Suprapubic skin (tissue), 4 donors: ENCODE measurements at places on chromosomes 6 and 20.
A peak's percentile ranks its signal among the peaks of the same experiment; 100 is the strongest.

GRCh38 chr6:107106165-107106564 is 9.2 kb downstream of the BEND3 start:
- no peak for DNase-seq

- no peak for DNase-seq
These were observed 579.9 kb downstream of the BMP2 start for GRCh38 chr20:7347409-7347808.

DNA sequence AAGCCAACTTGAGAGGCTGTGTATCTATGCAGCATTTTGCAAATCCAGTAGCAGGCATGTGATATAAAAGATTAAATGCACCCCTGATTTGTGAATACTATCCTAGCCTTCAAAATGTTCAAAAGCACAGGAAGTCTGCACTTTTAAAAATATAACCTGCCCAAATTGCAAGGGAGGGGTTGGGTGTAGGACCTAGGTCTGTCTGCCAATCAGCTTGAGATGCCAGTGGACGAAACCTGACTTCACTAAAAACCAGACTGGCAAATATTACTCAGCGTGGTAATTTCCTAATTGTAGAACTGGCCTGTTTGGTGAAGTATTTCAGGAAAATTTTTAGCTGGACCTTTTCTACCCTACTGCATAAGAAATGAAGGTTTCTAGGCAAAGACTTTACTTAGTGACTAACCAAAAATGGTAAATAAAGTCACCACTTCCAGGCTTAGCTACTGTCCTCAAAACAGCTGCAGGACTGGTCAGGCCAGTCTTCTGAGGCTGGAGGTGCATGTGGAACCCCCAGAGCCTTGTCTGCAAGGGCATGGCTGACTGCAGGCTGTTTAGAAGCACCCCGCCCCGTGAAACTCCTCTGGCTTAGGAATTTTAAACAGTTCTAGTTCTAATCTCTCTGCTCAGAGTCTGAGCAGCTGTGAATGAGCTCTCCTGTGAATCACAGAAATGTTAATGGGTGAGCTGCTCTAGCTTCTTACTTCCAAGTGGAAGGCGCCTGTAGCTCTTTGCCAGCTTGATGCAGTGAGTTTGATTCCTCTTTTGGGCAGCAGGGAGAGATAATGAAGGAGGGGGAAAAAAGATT is 104.4 kb upstream of the ESR1 start:
- DNase-seq: no peak

- no peak for DNase-seq
These were observed 62.6 kb downstream of the GINS1 start for GRCh38 chr20:25470045-25470444.

DNA sequence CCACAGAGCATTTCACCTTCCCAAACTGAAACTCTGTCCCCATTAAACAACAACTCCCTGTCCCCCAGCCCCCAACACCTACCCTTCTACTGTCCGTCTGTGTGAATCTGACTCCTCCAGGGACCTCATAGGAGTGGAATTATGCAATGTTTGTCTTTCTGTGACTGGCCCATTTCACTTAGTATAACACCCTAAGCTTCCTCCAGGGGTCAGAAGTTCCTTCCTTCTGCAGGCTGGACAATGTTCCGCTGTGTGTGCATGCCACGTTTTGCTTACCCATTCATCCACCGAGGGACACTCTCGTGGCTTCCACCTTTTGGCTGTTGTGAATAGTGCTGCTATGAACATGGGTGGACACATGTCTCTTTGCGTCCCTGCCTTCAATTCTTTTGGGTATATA is 37.6 kb upstream of the MPC1 start:
- DNase-seq: no peak

DNA sequence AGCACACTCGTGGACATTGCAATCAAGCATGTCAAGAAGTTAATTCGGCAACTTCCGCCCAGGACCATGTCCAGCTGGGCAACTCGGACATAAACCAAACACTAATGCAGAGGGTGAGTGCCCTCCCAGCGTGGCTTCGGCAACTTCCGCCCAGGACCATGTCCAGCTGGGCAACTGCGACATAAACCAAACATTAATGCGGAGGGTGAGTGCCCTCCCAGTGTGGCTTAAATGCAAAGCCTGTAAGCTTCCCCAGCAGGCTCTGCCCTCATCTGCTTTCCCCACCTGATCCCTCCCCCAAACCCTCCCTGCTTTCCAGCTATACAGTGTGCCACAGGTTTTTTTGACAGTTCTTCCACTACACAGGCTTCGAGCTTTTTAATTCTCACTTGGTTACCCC is 143.4 kb downstream of the PXDC1 start:
- no peak for DNase-seq

DNA sequence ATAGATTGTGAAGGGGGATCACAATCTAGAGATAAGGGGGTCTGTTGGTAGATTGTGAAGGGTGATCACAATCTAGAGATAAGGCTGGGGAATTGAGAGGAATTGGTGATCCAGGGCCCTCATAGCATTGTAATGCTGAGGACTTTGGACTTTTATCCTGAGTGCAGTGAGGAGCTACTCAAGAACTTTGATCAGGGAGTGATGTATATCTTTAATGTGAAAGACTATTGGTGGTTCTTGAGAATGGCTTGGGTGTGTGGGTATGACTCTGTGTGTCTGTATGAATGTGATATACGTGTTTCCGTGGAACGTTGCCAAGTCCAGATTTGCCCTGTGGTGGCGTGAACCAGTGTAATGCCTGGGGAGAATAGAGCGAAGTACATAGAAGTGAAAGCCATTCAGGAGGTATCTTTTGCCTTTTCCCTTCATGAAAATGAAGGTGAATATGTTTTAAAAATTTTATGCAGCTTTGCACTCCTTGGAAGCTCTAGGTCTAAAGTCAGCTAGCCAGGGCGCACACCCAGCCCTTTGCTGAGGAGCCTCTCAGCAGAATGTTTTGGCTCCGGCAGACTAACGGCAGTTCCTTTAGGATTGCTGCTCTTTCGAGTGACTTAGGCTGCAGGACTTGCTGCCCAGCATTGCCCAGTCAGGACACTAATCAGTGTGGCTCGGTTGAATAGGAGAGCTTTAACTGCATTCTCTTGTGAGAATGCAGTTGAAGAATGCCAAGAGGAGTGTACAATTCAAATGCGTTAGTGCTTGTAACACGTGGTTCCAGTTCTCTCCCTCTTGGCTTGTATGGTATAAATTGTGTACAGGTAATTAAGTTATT is 3.5 kb downstream of the ZFAND3 start:
- no peak for DNase-seq

- DNase-seq: no peak
These were observed 6.4 kb upstream of the EEF1A2 start for GRCh38 chr20:63505281-63505680.

GRCh38 chr6:170227521-170227983 is 63.3 kb downstream of the DLL1 start:
- DNase-seq: peak; percentile 52

DNA sequence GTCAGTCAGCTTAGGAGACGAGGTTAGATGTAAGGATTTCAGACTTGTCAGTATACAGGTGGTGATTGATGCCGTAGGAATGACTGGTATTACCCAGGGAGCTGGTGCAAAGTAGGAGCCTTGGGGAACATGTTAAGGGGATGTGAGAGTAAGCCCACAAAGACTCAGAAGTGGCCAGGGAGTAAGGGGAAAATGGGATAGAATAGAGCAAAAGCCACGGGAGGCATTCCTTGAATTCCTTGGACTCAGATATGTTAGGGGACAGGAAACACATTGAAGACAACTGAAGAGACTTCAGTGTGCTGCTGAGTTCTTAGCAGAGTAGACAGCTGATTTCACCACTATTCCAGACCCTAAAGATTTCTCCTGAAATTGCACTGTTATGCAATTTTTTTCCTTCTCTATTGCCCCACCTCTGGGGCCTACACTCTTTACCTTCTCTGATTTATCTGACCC is 1.2 kb upstream of the ACAT2 start:
- DNase-seq: no peak

DNA sequence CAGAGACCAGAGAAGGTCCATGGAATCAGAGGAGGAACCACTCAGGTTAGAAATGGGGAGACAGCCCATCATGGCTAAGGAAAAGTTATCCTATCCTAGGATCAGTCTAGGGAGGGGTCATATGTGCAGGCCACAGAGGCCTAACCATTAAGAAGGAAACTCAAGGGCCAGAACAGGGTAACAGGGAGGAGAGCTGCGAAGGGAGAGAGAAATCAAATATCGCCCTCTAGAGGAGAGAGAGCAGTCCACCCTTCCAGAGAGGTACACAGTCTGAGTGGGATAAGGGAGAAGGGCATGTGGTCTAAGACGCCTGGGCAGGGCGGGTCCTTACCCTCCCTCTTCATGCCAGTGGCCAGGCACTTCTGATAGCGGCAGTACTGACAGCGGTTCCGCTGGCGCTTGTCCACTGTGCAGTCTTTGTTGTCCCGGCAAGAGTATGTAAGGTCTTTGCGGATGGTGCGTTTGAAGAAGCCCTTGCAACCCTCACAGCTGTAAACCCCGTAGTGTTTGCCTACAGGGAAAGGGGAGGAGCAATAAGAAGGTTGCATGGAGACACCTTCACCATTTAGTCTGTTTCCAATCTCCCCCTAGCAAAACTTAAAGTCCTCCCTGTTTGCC is 2.9 kb downstream of the RXRB start:
- DNase-seq: no peak

GRCh38 chr6:1739220-1739619 is 129.5 kb downstream of the FOXC1 start:
- DNase-seq: no peak

DNA sequence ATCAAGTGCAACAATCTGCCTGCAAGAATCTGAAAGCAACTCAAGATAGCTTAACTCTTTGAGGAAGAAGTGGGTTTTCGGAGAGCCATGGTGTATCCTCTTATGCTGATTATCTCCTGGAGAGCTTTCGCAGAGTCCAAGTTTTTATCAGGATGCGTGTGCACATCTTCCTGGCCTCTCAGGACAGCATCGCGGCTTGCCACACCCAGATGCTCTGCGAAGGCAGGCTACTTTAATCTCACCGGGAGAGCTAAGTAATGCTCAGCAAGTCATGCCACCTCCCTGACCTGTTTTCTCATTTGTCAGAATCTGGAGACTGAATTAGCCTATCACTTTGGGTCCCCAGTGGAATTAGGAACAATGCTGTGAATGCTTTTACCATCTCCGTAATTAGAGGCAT is 52.9 kb downstream of the TTI1 start:
- DNase-seq: no peak

- DNase-seq: peak; percentile 80
These were observed at the start of gene HDDC2 for GRCh38 chr6:125301435-125302391. TSS of gene HDDC2 (minus strand) at chr6:125301967. CDS start at chr6:125301932, 35 bp downstream.

- no peak for DNase-seq
These were observed 54.9 kb downstream of the PLEKHG1 start for GRCh38 chr6:150654608-150655007.

- no peak for DNase-seq
These were observed 371.1 kb downstream of the BCKDHB start for GRCh38 chr6:80477591-80477990.

DNA sequence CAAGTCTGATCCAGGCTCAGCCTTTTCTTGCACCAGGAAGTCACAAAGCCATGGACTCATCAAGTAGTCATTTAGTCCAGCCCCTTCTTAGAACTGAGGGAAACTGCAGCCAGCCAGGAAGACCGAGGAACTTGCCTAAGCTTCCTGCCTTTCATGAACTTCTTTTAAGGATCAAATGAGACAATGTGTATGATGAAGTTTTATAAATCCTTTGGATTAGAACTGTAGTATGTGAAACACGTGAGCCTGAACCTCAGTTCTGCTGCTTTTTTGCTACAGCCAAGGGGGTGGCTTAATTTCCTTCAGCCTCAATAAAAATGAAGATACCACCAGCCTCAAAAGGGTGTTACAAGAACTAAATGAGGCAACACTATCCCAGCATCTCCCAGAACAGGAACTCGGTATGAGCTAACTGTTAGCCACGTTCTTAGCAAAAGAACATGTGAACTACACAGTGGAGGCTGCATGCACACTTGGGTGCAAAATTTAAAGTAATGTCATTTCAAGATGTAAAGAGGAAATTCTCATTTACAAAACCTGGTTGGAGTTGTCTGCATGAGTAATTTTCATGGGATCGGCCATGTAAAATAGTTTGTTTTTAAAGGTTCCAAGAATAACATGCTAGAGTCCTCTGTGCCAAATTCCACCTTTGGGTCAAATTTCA is 76.0 kb upstream of the TBC1D7 start:
- DNase-seq: no peak

GRCh38 chr6:73985891-73986290 is 289.9 kb downstream of the CD109 start:
- no peak for DNase-seq

- DNase-seq: no peak
These were observed 25.0 kb upstream of the STX16 start for GRCh38 chr20:58626051-58626450.

GRCh38 chr6:116924245-116924644 is 47.2 kb downstream of the RFX6 start:
- no peak for DNase-seq

DNA sequence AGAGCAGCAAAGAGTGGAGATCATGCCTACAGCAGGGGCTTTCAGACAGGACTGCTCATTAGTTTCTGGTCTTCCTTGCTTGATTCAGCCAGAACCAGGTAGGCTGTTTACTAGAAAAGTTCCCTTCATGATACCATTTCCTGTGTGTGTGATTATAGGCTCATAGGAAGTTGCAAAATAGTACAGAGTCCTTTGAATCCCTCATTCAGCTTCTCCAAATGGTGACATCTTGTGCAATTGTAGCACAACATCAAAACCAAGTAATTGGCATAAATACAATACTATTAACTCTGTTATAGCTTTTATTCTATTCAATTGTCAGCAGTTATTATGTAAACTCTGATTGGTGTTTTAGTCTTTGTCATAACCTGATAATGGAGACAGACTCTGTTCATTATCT is 347.3 kb upstream of the CDH4 start:
- DNase-seq: no peak

GRCh38 chr6:147752689-147753403 is 244.4 kb downstream of the SAMD5 start:
- no peak for DNase-seq

DNA sequence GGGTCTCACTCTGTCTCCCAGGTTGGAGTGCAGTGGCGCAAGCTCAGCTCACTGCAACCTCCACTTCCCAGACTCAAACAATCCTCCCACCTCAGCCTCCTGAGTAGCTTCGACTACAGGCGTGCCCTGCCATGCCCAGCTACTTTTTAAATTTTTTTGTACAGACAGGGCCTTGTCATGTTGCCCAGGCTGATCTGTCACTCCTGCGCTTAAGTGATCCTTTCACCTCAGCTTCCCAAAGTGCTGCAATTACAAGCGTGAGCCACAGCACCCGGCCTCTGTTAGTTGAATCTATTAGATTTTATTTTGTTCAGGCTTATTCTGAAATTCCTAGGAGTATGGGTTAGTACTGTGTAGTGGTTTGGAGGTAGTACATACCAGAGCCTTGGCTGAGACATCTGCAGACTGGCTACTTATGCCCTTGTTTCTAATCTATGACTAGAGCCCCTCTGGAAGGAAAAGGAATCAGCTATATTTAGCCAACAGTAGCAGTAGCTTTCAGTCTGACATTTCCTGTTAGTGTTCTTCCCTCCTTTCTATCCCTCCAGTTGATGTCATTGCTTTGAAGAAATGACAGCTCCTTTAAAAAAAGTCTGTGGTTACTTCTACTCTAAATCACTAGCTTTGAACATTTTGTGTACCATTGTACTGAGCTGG is 74.4 kb downstream of the ITCH start:
- DNase-seq: no peak

GRCh38 chr6:107614828-107615227 is 124.9 kb downstream of the SOBP start:
- DNase-seq: no peak
